ENCODE measurements at places on chromosomes 6 and 20.

- DNase-seq = no peak
These were observed 2.8 kb downstream of the PDE10A start for GRCh38 chr6:165659945-165660856.

DNA sequence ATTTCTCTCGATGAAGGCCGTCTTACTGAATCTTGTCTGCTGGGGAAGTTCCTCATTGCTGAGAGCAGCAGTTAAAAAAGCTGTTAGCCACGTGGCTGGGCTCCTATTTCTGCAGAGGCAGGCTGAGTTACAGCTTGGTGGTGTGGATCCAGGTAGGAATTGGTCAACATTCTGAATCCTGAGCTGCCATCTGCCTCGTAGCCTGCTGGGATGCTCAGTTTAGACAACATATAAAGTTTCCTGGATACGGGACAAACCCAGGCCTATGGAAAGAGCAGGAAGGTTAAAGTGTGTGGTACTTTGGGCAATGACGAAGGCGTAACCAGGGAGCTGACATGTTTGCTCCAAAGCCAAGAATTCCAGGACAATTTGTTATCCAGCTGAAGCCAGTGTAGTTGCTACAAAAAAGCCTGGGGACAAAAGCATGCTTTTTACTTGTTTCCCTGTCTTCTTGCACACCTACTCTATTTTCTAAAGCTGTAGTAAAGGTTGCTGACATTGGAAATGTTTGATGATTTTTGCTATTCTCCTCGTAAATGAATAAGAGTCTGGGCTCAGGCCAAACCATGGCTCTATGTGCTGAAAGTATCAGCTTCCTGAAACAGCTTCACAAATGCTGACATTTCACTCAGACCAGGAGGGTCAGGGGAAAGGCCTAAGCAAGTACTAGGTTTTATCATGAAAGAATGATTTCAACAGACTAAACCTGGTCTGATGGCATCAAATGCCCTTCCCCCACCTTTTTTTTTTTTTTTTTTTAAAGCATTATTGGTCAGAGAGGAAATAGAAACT, 12.4 kb upstream of the MYLK2 start:
- no peak for DNase-seq

DNA sequence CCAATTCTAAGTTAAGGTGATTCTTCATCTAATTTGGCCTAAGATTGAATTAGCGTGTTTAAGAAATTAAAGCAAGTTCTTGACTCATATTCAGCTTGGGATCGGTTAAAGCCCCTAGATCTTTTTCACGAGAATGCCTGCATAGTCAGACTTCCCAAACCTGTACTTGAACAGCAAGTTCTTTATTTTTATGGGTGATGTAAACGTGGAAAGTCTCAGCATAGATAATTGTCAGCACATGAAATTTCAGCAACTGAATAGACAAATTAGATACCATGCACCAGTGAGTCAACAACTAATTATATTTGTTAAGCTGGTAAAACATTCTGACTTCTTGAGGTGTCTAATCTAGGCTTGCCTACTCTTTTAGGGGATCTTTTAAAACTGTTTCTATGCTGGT, 183.1 kb upstream of the TNFAIP3 start:
- DNase-seq = no peak

- no peak for DNase-seq
These were observed 58.3 kb downstream of the THEMIS start for GRCh38 chr6:127842562-127842961.

DNA sequence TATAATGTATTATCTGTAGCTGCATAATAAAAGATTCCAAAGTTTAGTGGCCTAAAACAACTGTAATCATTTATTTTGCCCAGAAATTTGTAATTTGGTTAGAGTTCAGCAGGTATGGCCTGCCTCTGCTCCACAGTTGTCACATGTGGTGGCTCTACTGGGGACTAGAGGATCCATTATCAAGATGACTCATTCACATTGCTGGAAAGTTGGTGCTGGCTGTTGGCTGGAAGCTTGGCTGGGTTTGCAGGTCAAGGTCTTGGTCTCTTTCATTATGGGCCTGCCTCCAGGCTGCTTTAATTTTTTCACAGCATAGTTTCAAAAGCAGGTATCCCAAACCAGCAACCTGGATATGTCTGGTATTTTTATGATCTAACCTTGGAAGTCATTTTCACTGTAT, 17.6 kb downstream of the TRDN start:
- DNase-seq = no peak

Data from stimulated activated CD4-positive, alpha-beta T cell treated with anti-CD3 and anti-CD28 coated beads, Interleukin-12 subunit alpha, Interleukin-12 subunit beta, amount 100 ng/mL, for 24 hours (primary cell).